ENCODE measurements at places on chromosomes 11 and 22. TPM values are rescaled to one million over a fixed set of nuclear protein-coding genes. Genes with fewer than 3 reads are reported as not detected.
A peak's percentile ranks its signal among the peaks of the same experiment; 100 is the strongest.

DNA sequence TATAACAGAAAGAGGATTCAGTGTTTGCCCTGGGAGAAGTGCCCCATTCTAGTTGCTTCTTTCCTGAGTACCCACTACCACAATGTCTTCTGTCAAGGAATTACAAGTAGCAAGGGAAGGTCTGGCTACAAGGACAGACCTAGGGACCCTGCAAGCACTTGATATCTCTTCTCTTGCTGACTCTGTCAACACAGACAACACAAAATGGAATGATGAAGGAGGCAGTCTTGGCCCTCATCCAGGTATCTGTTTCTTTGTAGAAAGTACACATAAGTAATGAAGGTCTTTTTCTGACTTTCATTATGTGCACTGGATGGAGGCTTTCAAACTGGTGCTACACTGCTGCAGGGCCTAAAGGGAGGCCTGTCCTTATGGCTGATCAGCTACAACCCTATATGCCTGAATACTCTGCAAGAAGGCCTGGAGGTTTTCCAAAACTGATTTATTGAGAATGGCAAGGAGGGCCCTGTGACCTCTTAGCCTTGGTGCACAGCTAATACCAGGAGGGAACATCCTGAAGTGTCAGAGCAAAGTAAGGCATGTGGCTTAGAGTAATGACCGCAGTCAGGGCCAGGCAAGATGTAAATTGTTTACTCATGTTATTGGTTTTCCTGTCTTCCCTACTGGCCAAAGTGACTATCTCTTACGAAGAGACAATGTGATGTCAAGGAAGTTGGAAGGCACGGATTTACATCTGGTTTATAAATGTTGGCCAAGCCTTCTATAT is 31.2 kb downstream of the GAB2 start:
- no peaks in the 10 kb centered on the region for H3K36me3 ChIP-seq
- no peak overlapping the region for H3K4me3 ChIP-seq
- no peak for DNase-seq
- H3K27ac ChIP-seq: no peak overlapping the region
- H3K4me1 ChIP-seq: peaks cover 15% of the 10 kb centered on the region

DNA sequence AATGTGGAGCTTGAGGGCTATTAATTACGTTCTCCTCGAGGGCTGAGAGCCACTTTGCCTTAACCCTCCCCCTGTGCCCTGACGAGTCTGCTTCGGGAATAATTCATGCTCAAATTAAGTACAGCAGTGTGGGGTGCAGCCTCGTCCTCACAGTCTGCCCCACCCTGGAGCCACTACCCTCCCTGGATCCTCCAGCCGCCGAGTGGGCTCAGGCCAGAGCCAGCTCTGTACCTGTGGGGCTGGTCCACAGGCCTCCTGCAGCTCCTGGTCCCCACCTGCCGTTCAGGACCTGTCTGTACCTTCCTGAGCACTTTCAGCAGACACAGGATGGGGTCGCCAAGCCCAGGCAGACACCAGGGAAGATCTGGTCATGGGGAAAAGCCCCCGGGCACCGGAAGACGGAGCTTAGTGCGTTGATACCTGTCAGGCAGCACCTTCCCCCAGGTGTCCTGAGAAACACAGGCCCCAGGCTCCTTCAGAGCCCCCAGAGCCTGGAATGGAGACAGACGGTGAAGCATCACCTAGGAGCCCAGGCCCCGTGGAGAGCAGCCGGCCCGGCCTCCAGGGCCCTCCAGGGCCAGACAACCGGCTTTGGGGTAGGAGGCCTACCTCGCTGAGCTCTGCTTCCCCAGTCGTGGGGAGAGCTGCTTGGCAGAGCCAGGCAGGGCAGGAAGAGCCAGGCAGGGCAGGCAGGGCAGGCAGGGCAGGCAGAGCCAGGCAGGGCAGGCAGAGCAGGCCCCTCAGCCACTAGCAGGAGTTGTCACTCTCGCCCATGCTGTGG is 9.7 kb downstream of the TSPAN32 start:
- H3K27me3 ChIP-seq: no peaks in the 10 kb centered on the region
- peak; percentile 67 for DNase-seq
- H3K36me3 ChIP-seq: no peaks in the 10 kb centered on the region
- peak overlapping the region; percentile 65 for H3K27ac ChIP-seq
- H3K4me1 ChIP-seq: peaks cover 30% of the 10 kb centered on the region

- DNase-seq: no peak
- H3K27me3 ChIP-seq: no peaks in the 10 kb centered on the region
- H3K27ac ChIP-seq: peak overlapping the region; percentile 81
- H3K36me3 ChIP-seq: no peaks in the 10 kb centered on the region
- peaks cover 13% of the 10 kb centered on the region for H3K4me1 ChIP-seq
Observed at GRCh38 chr22:18055619-18056160, 22.1 kb upstream of the PEX26 start.

The OR52W1 gene
- total RNA-seq: not detected

DNA sequence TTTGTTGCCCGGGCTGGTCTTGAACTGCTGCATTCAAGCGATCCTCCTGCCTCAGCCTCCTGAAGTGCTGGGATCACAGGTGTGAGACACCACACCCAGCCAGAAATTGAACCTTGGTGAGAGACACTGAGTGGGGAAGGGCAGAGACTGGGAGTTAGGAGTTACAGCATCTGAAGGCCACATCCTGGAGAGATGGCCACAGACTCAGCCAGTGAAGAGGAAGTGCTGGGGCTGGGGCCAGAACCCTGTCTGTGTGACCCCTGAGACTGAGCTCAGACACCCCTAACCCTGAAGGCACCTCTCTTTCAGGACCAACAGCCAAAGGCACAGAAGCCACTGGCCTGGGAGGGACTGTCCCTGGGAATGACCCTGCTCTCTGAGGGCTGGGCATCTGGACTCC is 33.8 kb downstream of the TXN2 start:
- H3K27ac ChIP-seq: peak overlapping the region; percentile 63
- no peaks in the 10 kb centered on the region for H3K27me3 ChIP-seq
- peaks cover 43% of the 10 kb centered on the region for H3K4me1 ChIP-seq
- no peaks in the 10 kb centered on the region for H3K36me3 ChIP-seq
- no peak for DNase-seq
- no peak overlapping the region for H3K4me3 ChIP-seq

DNA sequence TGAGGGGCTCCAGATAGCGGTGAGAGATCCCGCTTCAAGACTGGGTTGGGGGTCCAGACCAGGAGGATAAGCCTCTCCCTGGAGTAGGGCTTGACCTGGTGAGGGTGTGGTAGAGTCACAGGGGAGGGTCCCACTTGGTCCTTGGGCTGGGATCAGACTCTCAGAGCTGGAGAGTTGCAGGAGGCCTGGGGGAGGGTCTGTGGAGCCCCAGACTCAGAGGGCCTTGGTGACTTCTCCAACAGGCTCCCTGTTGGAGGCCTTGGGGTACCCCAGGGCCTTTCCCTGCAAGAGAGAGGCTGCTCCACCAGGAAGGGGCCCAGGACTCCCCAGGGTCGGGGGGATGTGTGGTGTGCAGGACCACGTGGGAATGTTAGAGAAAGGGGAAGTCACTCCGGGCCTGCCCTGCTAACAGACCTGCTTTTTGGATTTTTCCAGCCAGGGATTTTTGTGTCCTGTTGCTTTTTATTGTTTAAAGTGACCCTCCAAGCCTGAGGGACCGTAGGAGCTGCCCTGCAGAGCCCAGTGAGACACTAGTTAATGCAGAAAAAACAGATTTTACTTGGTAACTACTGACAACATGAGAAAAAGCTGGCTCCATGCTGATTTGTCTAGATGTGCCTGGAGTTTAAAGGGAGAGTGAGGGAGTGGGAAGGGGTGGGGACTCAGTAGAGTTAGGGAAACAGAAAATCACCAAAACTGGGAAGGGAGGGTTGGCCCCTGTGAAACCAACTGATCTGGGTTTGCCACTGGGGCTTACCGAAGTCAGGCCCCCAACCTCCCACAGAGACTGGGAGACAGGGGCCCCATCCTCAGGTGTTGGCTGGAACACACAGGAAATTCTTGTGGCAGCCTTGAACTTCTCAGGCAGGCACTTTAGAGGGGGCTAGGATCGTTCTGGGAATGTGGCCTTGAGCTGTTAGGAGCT is 801 bp upstream of the TXNRD2 start:
- H3K27me3 ChIP-seq: no peaks in the 10 kb centered on the region
- peaks cover 43% of the 10 kb centered on the region for H3K4me1 ChIP-seq
- peak overlapping the region; percentile 92 for H3K27ac ChIP-seq
- no peak for DNase-seq
- H3K4me3 ChIP-seq: peak overlapping the region; percentile 70

DNA sequence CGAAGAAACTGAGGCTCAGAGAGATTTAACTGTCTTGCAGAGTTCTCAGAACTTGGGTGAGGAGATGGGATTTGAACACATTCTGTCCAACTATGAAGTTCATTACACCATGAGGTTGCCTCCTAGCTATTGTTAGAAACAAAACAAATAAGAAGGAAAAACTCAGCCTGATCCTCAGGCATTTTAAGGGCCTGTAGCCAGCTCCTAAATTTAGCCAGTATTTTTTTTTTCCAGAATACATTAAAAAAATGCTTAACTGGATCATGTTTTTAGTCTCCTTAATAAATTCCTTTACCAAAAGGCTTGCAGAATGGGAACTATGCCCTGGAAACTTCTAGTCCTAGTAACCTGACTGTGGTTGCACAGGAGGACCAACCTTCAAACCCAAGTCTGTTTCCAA is 212.0 kb downstream of the CSNK2A3 start:
- H3K4me1 ChIP-seq: no peaks in the 10 kb centered on the region
- DNase-seq: no peak
- no peak overlapping the region for H3K27ac ChIP-seq
